ENCODE measurements at places on chromosomes 11 and 22. TPM values are rescaled to one million over a fixed set of nuclear protein-coding genes. Genes with fewer than 3 reads are reported as not detected.
A peak's percentile ranks its signal among the peaks of the same experiment; 100 is the strongest.

GRCh38 chr11:64316672-64317324 is 561 bp downstream of the TRMT112 start:
- H3K4me1 ChIP-seq, result peaks cover 12% of the 10 kb centered on the region
- H3K36me3 ChIP-seq, result peaks cover 3% of the 10 kb centered on the region
- H3K27ac ChIP-seq, result peak overlapping the region; percentile 93
- no peaks in the 10 kb centered on the region for H3K27me3 ChIP-seq

DNA sequence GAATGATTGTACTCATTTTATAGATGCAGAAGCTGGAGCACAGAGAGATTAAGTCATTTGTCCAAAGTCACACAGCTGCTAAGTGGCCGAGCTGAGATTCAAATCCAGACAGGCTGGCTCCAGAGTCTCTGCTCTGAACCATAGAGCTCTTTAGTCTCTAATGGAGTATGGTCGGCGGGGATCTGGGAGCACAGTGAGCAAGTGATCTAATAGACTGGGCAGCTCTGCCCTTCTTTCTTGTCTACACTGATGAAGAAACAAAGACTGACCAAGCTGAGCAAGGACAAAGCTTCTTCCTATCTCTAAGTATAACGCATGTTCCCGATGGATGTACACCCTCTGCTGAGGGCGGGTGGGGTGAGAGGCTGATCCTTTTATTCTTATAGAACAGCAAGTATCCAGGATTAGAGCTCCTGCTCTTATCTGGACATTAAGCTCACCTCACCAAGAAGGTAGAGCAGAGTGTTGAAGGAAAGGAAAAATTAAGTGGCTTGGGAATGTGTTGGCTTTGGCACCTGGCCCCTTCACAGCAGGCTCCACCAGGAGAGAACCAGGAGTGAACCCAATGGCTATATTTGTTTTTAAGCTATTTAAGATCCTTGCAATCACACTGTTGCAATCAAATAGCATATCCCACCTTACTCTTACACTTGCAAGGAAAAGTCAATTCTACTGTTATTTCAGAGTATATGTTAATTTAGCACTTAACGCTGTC is 68.7 kb downstream of the ETS1 start:
- H3K36me3 ChIP-seq, result no peaks in the 10 kb centered on the region
- no peak overlapping the region for H3K27ac ChIP-seq
- H3K4me3 ChIP-seq, result no peak overlapping the region
- H3K27me3 ChIP-seq, result peaks cover 14% of the 10 kb centered on the region
- peaks cover 73% of the 10 kb centered on the region for H3K4me1 ChIP-seq

GRCh38 chr11:119666061-119666460 is 62.9 kb downstream of the NECTIN1 start:
- H3K4me3 ChIP-seq, result no peak overlapping the region
- DNase-seq, result no peak
- H3K27ac ChIP-seq, result no peak overlapping the region
- H3K36me3 ChIP-seq, result no peaks in the 10 kb centered on the region
- H3K4me1 ChIP-seq, result peaks cover 15% of the 10 kb centered on the region
- no peaks in the 10 kb centered on the region for H3K27me3 ChIP-seq

DNA sequence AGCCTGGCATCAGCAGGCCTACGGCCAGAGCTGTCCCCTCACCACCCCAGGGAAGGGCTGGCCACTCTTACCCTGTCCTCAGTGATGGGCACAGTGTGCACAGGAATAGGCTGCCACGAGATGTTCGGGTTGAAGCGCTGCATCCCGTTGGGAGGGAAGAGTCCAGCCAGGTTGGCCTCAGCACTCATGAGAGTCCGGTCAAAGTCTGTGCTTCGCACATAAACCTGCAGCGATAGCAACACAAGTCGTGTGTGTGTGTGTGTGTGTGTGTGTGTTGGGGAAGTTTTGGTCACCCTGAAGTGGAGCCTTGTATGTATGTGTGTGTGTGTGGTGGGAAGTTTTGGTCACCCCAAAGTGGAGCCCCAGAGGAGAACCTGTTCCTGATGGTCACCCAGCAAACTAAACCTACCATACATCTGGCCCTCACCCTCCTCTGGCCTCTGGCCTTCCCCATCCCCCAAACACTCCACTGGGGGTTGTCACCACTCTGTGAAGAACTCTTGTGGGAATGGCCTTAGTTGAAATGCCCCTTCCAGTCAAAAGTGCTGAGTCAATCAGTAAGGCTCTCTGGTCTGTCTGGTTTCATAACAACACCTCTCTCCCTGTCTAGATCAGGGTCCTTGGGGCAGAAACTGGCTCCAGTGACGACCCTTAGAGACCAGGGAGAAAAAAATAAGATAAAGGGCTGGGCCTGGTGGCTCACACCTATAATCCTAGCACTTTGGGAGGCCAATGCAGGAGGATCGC is 2.8 kb downstream of the ACP2 start:
- DNase-seq, result no peak
- H3K27me3 ChIP-seq, result no peaks in the 10 kb centered on the region
- H3K36me3 ChIP-seq, result no peaks in the 10 kb centered on the region
- no peak overlapping the region for H3K27ac ChIP-seq
- peaks cover 10% of the 10 kb centered on the region for H3K4me1 ChIP-seq

- no peaks in the 10 kb centered on the region for H3K4me1 ChIP-seq
- no peaks in the 10 kb centered on the region for H3K27me3 ChIP-seq
- DNase-seq, result no peak
- no peak overlapping the region for H3K27ac ChIP-seq
- H3K4me3 ChIP-seq, result no peak overlapping the region
Measured at GRCh38 chr11:127027789-127028188, 27.2 kb upstream of the KIRREL3 start.

DNA sequence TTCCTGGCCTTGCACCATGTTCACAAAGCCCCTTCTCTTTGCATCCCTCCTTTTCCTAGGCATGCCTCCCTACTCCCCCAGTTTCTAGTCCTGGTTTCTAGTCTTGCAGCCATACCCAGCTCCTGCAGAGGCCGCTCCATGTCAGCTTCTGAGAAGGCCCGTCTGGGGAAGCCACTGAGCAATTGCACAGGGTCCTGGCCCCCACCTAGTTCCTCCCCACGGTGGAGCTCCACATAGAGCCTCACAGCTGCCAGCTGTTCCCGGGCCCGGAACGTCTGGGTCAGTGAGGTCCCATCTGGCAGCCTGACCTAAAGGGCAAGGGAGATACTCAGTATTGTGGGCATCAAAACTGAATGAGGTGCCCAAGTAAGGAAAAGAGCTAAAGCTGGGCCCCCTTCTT is 2.2 kb downstream of the UBXN1 start:
- H3K4me3 ChIP-seq, result no peak overlapping the region
- DNase-seq, result no peak
- no peaks in the 10 kb centered on the region for H3K36me3 ChIP-seq
- no peaks in the 10 kb centered on the region for H3K27me3 ChIP-seq
- H3K4me1 ChIP-seq, result peaks cover 20% of the 10 kb centered on the region
- no peak overlapping the region for H3K27ac ChIP-seq

CALCA gene
- polyA plus RNA-seq, result 2.5 TPM

DCHS1 gene
- 2.3 TPM for polyA plus RNA-seq

PTGDR2 gene
- 0.57 TPM for polyA plus RNA-seq

DNA sequence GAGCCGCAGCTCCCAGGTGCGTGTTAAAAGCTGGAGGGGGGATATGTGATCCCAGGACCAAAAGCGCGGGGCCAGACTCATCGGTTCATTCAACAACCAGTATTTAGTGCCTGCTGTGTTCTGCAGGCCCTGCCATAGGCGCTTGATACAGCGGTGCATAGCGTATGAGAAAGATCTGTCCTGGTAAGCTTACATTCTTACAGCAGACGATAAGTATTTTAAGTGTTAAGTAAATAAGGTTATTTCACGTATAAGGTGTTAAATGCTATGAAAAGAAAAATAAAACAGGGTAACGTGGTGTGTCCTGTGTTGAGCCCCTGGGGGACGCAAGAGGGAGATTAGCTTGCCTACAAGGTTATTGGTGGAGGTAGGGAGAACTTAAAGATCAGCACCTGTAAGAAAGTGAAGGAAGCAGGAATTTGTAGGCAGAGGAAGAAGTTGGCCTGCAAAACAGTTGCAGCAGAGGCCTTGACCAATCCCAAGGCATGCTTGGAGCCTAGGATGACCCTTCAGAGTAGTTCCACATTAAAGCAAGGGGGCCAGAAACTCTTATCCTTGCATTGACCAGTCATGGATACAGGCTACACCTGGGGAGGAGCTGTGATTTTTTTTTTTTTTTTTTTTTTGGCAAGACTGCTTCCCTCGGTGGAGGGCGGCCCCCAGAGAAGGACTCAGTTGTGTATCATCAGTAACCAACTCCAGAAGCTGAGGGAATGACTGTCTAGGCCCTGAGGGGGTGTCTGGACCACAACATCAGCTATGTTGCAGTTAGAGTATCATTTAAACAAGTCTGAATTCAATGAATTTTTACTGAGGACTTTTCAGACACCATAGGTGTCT is 487 bp upstream of the LIPT2 start:
- peak; percentile 90 for DNase-seq
- H3K36me3 ChIP-seq, result no peaks in the 10 kb centered on the region
- no peaks in the 10 kb centered on the region for H3K27me3 ChIP-seq
- peaks cover 9% of the 10 kb centered on the region for H3K4me1 ChIP-seq
- H3K4me3 ChIP-seq, result peak overlapping the region; percentile 70

DNA sequence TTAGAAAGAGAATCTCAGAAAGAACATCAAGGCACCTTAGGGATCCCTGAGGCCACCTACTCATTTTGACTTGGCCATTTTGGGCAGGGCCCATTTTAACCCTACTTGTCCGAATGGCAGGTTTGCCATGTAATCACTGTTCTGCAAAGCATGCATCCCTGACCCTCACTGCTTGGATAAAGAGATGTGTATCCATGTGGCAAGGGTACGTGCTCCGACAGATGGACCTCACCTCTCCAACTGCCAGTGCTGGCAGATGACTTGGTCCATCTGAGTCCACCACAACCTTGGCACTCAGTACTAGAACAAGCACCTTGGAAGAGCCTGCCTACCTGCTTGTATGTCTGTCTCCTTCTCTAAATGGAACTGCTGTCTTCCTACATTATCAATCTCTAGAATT is 139.4 kb downstream of the SPATA19 start:
- no peaks in the 10 kb centered on the region for H3K27me3 ChIP-seq
- no peak overlapping the region for H3K27ac ChIP-seq
- H3K4me3 ChIP-seq, result no peak overlapping the region
- peaks cover 11% of the 10 kb centered on the region for H3K4me1 ChIP-seq
- no peak for DNase-seq
- no peaks in the 10 kb centered on the region for H3K36me3 ChIP-seq

DNA sequence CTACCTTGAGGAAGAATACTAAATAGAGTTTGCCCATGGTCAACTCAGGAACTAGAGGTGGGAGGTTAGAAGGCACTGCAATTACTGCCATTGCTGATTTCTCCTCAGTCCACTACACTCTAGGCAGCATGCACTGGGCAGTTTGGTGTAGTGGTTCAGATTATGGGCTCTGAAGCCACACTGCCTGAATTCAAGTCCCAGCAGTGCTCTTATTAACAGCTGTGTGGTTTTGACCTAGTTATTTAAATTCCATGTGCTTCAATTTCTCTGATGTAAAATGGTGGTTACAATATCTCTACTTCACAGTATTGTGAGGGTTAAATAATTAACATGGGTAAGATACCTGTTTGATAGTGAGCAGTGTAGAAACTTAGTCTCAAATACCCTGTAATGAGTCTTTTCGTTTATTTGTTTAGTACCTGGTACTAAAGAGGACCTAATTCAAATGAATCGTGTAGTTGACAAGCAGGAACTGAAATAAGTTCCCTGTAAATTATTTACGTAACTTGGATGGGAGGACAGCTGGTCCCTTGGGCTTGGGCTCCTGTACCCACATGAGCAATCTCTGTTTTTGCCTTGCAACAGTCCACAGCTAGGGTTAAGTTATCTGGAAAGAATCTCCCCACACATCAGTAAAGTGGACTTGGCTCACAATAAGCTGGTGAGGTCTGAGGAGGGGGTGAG is 17.8 kb downstream of the PRR5L start:
- H3K36me3 ChIP-seq, result no peaks in the 10 kb centered on the region
- DNase-seq, result no peak
- H3K4me3 ChIP-seq, result no peak overlapping the region
- peaks cover 15% of the 10 kb centered on the region for H3K4me1 ChIP-seq
- no peaks in the 10 kb centered on the region for H3K27me3 ChIP-seq

GRCh38 chr11:1006762-1007161 is 29.8 kb downstream of the MUC6 start:
- no peaks in the 10 kb centered on the region for H3K4me1 ChIP-seq
- H3K4me3 ChIP-seq, result no peak overlapping the region
- no peak for DNase-seq
- 0 out of 2 replicates have a peak overlapping the region, but pooled peaks have one; percentile 50 for H3K27ac ChIP-seq
- H3K36me3 ChIP-seq, result peaks cover 11% of the 10 kb centered on the region

- H3K27me3 ChIP-seq, result no peaks in the 10 kb centered on the region
- H3K27ac ChIP-seq, result no peak overlapping the region
- H3K36me3 ChIP-seq, result peaks cover 5% of the 10 kb centered on the region
- no peak for DNase-seq
- H3K4me3 ChIP-seq, result no peak overlapping the region
- H3K4me1 ChIP-seq, result no peaks in the 10 kb centered on the region
Measured at GRCh38 chr22:37708580-37709444, 12.0 kb downstream of the TRIOBP start.

DNA sequence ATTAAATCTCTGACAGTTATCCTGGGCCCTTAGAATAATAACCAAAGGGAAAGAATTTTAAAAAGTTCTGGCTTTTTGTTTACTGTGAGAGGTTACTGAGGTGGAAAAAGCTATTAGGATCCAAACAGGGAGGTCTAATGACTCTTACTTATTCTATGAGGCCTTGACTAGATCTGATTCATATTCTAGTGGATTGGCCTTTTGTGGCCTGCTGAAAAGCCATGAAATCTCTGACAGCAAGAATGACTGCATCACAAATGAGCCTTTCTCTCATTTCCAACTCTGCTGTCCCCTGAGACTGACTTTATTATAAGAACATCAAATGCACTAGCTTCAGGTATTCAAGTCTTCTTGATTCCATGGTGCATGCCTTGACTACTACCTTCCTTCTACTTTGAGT is 1797.6 kb downstream of the LRRC4C start:
- H3K27ac ChIP-seq, result no peak overlapping the region
- no peak for DNase-seq
- no peak overlapping the region for H3K4me3 ChIP-seq
- no peaks in the 10 kb centered on the region for H3K27me3 ChIP-seq
- no peaks in the 10 kb centered on the region for H3K36me3 ChIP-seq

DNA sequence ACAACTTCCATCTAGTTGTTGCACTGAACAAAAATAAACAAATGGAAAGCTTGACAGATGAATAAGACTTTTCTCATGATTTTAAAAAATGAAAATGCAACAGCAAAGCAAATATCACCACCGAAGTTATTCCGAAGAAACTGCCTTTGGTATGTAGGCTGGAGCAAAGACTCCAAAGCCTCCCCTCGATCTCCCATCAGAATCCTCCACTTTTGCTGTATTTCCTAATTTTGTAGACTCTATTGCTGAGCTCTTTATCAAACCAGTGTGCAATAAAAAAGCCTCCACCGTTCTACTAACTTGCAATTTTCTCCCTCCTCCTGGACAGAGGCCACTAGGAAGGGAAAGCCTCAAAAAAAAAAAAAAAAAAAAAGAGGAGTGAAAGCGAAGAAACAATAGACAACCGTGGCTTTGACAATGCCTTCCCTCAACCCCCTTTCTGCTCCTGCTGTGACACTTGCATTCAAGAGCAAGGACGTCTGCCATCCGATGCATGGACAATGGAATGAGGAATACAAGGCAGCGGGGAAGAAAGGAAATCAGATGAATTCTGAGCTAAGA is 190.9 kb upstream of the BLID start:
- no peaks in the 10 kb centered on the region for H3K27me3 ChIP-seq
- peaks cover 47% of the 10 kb centered on the region for H3K4me1 ChIP-seq
- no peak overlapping the region for H3K4me3 ChIP-seq
- peak; percentile 88 for DNase-seq

Data from GM23338 (cell line).